ENCODE measurements at places on chromosomes 4 and X. TPM values are rescaled to one million over a fixed set of nuclear protein-coding genes. Genes with fewer than 3 reads are reported as not detected.

GRCh38 chr4:68167706-68168105, 38.0 kb upstream of the TMPRSS11F start:
- H3K27ac ChIP-seq = no peak overlapping the region
- DNase-seq = no peak
- no peaks in the 10 kb centered on the region for H3K4me1 ChIP-seq
- no peaks in the 10 kb centered on the region for H3K36me3 ChIP-seq
- H3K4me3 ChIP-seq = no peak overlapping the region

DNA sequence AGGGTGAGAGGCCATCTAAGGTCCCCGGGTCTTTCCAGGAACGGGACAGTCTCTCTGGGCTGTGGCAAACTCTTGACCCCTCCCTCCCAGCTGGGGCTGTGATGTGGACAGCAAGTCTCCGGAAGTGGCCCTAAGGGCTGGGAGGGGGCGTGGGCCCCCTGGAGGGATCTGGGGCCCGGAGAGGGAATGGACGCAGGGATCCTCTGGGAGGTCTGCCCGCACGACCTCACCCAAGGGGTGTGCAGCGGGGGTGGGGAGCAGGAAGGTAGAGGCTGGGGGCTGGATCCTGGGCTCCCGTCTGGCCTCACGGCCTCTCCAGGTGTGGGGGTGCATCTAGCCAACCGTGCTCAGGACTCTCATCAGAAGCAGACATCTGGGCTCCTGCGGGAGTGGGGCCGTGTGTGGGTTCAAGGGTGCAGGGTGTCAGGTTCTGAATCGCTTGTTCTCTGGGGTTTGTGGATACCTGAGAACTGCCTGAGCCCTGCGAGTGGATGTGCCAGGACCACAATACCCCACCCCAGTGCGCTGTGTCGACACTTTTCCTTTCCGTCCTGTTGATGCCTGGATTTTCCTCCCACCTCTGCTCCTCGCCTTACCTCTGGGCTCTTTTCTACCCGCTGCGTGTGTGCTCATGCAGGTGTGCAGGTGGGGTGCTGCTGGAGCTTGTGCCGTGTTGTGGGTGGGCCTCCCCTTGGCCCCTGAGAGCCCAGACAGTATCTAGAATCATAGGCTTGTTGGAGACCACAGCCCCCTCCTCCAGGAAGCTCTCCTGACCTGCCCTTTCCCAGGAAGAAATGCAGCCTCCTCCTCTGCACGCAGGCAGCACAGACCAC, 915 bp downstream of the CPZ start:
- H3K27ac ChIP-seq = no peak overlapping the region
- no peaks in the 10 kb centered on the region for H3K4me1 ChIP-seq
- H3K36me3 ChIP-seq = no peaks in the 10 kb centered on the region

DNA sequence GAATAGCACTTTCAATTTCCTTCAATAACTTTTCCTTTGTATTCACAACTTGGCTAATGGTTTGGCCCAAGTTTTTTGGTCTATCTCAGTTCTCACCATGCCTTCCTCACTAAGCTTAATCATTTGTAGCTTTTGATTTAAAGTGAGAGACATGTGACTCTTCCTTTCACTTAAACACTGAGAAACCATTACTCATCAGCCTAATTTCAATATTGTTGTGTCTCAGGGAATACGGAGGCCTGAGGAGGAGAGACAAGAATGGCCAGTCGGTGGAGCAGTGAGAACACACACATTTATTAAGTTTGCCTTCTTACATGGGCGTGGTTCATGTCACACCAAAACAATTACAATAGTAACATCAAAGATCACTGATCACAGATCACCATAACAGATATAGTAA, 56.7 kb downstream of the TSPAN5 start:
- no peak overlapping the region for H3K27ac ChIP-seq
- H3K27me3 ChIP-seq = no peaks in the 10 kb centered on the region
- no peak overlapping the region for H3K4me3 ChIP-seq
- no peak for DNase-seq

DNA sequence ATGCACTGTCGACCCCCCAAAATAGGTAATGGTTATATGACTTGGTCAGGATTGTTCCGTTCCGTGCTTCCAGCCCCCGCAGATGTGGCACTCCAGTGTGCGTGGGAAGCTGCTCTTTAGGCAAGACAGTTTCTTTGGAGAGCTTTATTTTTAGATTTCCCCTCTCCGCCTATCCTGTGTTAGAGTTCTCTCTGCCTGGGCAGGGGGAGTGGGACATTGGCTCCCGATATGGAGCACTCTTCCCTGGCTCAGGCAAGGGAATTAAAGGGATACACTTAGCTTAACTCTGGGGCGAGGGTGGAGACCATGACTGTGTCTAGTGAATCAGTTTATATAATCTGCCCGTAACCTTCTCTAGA, 36.0 kb downstream of the DLG3 start:
- peaks cover 14% of the 10 kb centered on the region for H3K4me1 ChIP-seq
- no peaks in the 10 kb centered on the region for H3K36me3 ChIP-seq
- H3K27ac ChIP-seq = peak overlapping the region; percentile 32
- no peak for DNase-seq

DNA sequence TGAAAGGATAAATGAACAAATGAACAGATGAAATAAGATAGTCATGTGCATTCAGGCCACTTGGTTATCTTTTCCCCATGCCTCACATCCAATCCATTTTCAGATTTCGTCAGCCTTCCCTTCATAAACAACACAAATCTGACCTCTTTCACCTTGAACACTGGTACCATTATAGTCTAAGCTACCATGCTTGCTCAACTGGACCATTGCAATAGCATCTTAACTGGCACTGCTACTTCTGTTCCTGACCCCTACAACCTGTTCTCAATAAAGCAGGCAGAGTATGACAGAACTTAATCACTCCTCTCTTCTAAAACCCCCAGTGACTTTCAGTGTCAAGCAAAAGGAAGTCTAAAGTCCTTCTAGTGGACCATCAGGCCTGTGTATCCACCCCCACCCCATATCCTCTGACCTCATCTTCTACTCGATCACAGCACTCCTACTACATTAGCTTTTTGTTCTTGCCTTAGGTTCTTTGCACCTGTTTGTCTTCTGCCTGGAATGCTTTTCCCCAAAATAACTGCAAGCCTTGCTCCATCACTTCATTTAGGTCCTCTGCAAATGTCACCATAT, 40.7 kb downstream of the LARP7 start:
- no peak overlapping the region for H3K4me3 ChIP-seq
- no peak for DNase-seq

- H3K27ac ChIP-seq = no peak overlapping the region
- no peaks in the 10 kb centered on the region for H3K36me3 ChIP-seq
- no peaks in the 10 kb centered on the region for H3K4me1 ChIP-seq
- H3K27me3 ChIP-seq = peaks cover 5% of the 10 kb centered on the region
- no peak for DNase-seq
- no peak overlapping the region for H3K4me3 ChIP-seq
Measured at GRCh38 chrX:131059246-131059645, 1.1 kb downstream of the ARHGAP36 start.

GRCh38 chr4:158835226-158836001, 66.6 kb downstream of the FNIP2 start:
- no peak overlapping the region for H3K27ac ChIP-seq
- H3K4me1 ChIP-seq = no peaks in the 10 kb centered on the region
- DNase-seq = no peak
- H3K27me3 ChIP-seq = no peaks in the 10 kb centered on the region
- H3K4me3 ChIP-seq = no peak overlapping the region
- peaks cover 49% of the 10 kb centered on the region for H3K36me3 ChIP-seq

DNA sequence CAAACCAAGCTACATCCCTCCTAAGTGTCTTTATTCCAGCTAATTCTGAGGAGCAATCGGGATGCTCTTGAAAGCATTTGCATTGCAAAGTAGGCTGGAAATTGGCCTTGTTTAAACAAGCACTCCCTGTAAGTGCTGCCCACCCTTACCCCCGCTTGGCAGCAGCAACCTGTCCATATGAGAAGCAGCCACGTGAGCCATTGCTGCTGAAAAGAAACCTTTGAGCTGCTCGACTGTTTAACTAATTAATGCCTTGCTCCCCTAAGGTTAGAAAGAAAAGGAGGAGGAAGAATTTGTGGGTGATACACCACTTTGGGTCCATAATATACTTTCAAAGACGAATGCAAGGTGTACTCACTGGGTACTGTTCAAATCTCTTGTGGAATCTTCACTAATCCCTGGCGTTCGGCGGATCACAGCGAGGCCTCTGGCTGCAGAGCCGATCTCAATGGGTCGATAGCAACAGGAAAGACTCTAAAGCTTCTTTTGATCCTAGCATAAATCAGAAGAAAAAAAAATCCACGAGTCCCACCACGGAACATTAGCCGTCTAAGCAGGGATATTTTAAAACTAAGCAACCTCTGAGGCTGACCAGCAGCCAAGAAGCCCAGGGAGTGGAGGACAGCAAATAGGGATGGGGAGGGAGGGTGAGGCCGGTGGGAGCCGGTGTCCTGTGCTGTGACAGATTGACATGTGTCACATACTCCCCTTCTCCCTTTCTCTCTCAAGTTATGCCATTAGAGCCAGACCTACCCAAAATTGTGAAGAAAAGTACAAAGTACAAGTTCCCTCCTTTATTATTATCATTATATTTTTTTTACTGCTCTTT, 37.2 kb upstream of the MGST2 start:
- no peaks in the 10 kb centered on the region for H3K36me3 ChIP-seq
- peaks cover 14% of the 10 kb centered on the region for H3K4me1 ChIP-seq
- DNase-seq = no peak

DNA sequence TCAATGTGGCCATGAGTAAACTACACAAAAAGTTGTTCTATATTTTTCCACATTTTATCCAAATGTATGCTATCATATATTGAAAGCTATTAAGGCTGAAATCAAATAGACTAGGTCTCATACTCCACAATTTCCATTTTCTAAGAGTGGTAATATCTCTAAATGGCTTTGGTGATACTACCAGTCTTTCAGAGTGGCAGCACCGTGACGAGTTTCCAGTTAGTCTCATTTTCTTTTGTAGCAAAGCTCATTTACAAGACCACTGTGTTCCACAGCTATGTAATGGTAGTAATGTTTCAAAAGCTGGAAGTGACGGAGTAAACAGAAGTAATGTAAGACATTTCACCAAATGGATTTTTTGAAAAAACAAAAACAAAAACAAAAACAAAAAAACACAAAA, 228.2 kb downstream of the PPP3CA start:
- no peaks in the 10 kb centered on the region for H3K36me3 ChIP-seq
- DNase-seq = no peak
- H3K4me3 ChIP-seq = no peak overlapping the region
- no peak overlapping the region for H3K27ac ChIP-seq
- H3K4me1 ChIP-seq = no peaks in the 10 kb centered on the region

FGFRL1 gene
- 25.5 TPM for total RNA-seq

KIAA1210 gene
- 0.03 TPM for total RNA-seq

MTMR8 gene
- 2.7 TPM for total RNA-seq

CTAG2 gene
- total RNA-seq = 0.28 TPM

TSC22D3 gene
- total RNA-seq = 320 TPM
